ENCODE measurements at places on chromosomes 11 and 22.

GRCh38 chr11:33635161-33635560 is 65.5 kb downstream of the C11orf91 start:
- H3K4me3 ChIP-seq: no peak overlapping the region
- peaks cover 13% of the 10 kb centered on the region for H3K4me1 ChIP-seq
- DNase-seq: no peak
- H3K36me3 ChIP-seq: no peaks in the 10 kb centered on the region
- no peaks in the 10 kb centered on the region for H3K27me3 ChIP-seq

DNA sequence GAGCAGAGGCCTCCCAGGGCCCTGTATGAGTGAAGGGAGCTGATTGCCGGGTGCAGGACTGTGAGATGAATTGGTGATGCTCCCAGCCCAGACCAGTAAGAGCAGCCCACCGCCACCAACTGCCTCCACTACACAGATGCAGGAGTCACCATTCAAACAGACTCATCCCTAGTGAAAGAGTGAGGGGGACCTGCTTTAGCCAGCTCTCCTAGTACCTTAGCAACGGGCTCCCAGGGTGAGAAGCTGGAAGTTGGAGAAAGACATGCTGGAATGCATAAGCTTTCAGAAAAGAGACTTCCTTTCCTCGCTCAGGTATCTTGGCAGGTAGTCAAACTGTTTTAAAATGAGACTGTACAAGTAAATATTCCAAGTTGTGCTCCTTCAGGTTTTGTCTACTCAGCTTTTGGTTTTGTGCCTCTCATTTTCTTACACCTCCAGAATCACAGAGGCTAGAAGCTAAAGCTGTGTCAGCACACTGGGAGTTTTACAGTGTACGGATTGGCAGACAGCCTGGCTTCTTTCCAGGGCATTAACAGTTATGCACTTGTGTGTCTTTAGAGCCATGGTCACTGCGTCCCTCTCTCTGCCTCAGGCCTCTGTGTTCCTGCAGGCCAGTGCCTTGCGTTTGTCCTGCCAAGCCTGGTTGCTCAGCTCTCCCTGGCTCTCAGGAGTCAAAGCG is 146.2 kb downstream of the ATXN10 start:
- H3K27ac ChIP-seq: peak overlapping the region; percentile 31
- no peak for DNase-seq
- H3K4me1 ChIP-seq: peaks cover 9% of the 10 kb centered on the region
- H3K4me3 ChIP-seq: no peak overlapping the region
- H3K36me3 ChIP-seq: peaks cover 8% of the 10 kb centered on the region

- H3K27me3 ChIP-seq: no peaks in the 10 kb centered on the region
- H3K27ac ChIP-seq: peak overlapping the region; percentile 98
- no peaks in the 10 kb centered on the region for H3K36me3 ChIP-seq
- DNase-seq: no peak
- peak overlapping the region; percentile 84 for H3K4me3 ChIP-seq
- H3K4me1 ChIP-seq: peaks cover 85% of the 10 kb centered on the region
Observed at GRCh38 chr11:73312036-73312435, 4.0 kb downstream of the ARHGEF17 start.

DNA sequence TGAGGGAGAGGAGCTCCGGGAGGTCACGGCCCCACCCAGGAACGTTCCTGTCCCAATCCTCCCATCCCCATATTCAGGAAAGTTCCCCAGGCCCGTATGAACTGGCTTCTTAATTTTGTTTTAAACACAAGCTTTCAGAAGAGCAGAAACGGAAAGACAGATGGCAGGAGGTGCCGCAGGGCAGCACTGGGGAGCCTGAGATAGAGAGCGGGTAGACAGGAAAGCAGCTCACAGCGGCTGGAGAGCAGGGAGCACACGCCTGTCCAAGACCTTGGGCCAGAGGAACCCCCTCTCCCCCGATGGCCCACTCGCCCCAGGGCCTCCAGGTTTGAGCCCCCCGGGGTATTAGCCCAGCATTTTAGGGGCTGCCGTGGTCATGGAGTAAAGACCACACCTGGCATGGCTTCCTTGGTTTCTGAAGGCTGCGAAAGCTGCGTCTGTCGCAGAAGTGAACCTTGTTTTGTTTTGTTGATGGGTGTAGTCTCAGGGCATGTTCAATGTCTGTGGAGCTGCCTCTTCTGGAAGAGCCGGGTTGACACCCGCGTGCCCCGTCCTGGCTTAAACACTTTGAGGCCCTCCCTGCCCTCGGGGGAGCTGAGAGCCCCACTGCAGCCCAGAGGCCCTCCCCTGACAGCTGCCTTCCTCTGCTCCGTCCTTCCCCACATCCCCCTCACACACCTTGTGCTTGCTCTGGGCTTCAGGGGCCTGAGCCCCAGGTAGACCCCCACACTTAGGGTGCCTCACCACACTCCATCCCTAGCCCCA is 17.9 kb upstream of the KCNQ1OT1 start:
- H3K4me1 ChIP-seq: peaks cover 18% of the 10 kb centered on the region
- H3K36me3 ChIP-seq: no peaks in the 10 kb centered on the region
- H3K4me3 ChIP-seq: no peak overlapping the region
- no peaks in the 10 kb centered on the region for H3K27me3 ChIP-seq
- no peak overlapping the region for H3K27ac ChIP-seq
- no peak for DNase-seq

- no peaks in the 10 kb centered on the region for H3K4me1 ChIP-seq
- no peak for DNase-seq
- H3K4me3 ChIP-seq: no peak overlapping the region
- H3K27me3 ChIP-seq: no peaks in the 10 kb centered on the region
Observed at GRCh38 chr22:19321757-19322156, 30.2 kb upstream of the CLTCL1 start.

DNA sequence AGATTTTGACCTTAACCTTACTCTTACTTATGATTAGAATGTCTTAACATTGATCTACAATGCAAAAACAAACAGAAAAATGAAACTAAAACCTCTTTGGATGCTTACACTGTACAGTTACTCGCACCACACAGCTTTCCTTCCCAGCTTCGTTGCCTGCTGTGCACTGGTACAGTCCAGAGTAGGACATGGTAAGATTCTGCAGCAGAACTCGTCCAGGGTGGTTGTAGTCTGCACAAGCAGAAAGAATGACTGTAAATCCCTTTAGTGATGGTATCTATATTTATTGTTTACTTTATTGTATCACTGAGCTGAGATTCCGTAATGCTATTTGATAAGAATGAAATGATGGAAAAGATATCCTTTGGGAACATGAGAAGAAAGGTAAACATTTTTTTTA is 21.0 kb upstream of the HSPA8 start:
- peaks cover 7% of the 10 kb centered on the region for H3K4me1 ChIP-seq
- no peaks in the 10 kb centered on the region for H3K27me3 ChIP-seq
- no peak overlapping the region for H3K27ac ChIP-seq

- no peak for DNase-seq
- no peak overlapping the region for H3K27ac ChIP-seq
- H3K36me3 ChIP-seq: no peaks in the 10 kb centered on the region
- H3K4me1 ChIP-seq: no peaks in the 10 kb centered on the region
- no peaks in the 10 kb centered on the region for H3K27me3 ChIP-seq
Observed at GRCh38 chr11:112412383-112412782, 151.7 kb upstream of the PLET1 start.

GRCh38 chr22:20802452-20802851 is 28.5 kb downstream of the SERPIND1 start:
- DNase-seq: no peak
- H3K4me3 ChIP-seq: no peak overlapping the region
- no peaks in the 10 kb centered on the region for H3K27me3 ChIP-seq
- no peaks in the 10 kb centered on the region for H3K4me1 ChIP-seq

DNA sequence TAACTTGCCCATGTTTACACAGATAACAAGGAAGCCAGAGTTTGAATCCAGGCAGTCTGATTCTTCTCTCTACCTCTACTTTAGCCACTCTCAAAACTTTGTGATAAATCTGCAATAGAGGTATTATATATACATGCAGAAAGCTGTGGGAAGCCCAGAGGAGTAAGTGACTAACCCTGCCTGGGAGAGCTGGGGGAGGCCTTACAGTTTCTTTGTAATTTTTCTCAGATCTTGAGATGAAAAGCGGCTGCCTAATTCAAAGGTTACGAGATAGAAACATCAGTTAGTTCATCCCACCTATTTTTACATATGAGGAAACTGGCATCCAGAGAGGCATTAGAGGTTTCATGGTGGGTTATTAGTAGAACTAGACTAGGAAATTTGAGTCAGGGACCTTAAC is 4.9 kb downstream of the STIM1 start:
- DNase-seq: no peak
- H3K27me3 ChIP-seq: no peaks in the 10 kb centered on the region
- no peaks in the 10 kb centered on the region for H3K36me3 ChIP-seq
- H3K27ac ChIP-seq: no peak overlapping the region
- H3K4me1 ChIP-seq: peaks cover 79% of the 10 kb centered on the region
- H3K4me3 ChIP-seq: no peak overlapping the region

DNA sequence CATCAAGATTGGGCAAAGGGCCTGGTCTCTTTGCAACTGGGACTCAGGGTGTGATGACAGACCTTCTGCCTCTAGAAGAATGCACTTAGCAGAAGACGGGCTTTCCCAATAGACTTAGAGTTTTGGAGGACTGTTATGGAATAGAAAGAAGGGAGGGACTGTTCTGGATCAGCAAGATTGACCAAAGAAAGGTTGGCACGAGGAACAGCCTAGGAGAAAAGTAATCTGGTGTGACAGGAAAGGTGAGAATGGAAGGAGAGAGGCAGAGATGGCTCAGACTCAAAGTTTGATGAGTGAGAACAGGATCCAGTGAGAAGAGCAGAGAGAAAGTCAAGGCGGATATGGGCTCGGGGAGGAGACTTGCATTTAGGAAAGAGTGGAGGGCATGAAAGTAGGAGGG is 23.0 kb upstream of the TMEM45B start:
- no peaks in the 10 kb centered on the region for H3K4me1 ChIP-seq
- no peak for DNase-seq
- H3K27ac ChIP-seq: no peak overlapping the region
- H3K27me3 ChIP-seq: no peaks in the 10 kb centered on the region

DNA sequence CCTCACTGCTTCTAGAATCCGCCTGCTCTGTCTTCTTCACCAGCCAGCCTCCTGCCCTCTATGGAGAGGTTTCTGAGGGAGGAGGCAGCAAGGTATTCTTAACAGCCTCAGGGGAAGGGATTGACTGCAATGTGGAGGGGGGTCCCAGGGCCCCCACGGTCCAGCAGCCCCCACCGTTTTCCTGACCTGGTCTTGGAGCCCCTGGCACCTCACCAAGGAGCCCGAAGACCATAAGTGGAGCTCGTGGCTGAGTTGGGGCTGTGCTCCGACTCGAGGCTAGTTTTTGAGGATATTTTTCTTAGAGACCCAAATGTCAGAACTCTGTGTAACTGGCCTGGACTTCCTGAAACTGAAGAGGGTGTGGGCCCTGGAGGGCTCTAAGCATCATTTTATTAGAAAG is 590.0 kb downstream of the BRD1 start:
- no peak overlapping the region for H3K4me3 ChIP-seq
- H3K27ac ChIP-seq: no peak overlapping the region
- H3K4me1 ChIP-seq: no peaks in the 10 kb centered on the region
- DNase-seq: no peak

DNA sequence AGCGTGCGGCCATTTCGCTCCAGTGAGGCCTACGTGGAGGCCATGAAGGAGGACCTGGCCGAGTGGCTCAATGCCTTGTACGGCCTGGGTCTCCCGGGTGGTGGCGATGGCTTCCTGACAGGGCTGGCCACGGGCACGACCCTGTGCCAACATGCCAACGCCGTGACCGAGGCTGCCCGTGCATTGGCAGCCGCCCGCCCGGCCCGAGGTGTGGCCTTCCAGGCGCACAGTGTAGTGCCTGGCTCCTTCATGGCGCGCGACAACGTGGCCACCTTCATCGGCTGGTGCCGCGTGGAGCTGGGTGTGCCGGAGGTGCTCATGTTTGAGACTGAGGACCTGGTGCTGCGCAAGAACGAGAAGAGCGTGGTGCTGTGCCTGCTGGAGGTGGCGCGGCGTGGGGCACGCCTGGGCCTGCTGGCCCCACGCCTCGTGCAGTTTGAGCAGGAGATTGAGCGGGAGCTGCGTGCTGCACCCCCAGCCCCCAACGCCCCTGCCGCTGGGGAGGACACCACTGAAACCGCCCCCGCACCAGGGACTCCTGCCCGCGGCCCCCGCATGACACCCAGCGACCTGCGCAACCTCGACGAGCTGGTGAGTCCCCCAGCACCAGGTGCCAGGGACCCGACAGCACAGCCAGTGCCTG is 1.8 kb downstream of the GAS2L1 start:
- H3K27ac ChIP-seq: peak overlapping the region; percentile 89
- peaks cover 52% of the 10 kb centered on the region for H3K4me1 ChIP-seq
- DNase-seq: no peak
- H3K4me3 ChIP-seq: peak overlapping the region; percentile 89

GRCh38 chr11:115522302-115522701 is 18.1 kb upstream of the CADM1 start:
- no peak overlapping the region for H3K4me3 ChIP-seq
- no peak overlapping the region for H3K27ac ChIP-seq
- no peak for DNase-seq
- no peaks in the 10 kb centered on the region for H3K36me3 ChIP-seq

GRCh38 chr22:39994566-39995392 is at the start of gene FAM83F:
Gene FAM83F (plus strand): TSS chr22:39994954. CDS start chr22:39995043, 89 bp downstream.
- H3K27ac ChIP-seq: peak within 1 kb of the TSS; percentile 85
- H3K4me3 ChIP-seq: peak within 1 kb of the TSS; percentile 51
- DNase-seq: no peak
- H3K4me1 ChIP-seq: peaks cover 32% of the 10 kb centered on the region
- no peaks in the 10 kb centered on the region for H3K27me3 ChIP-seq
- no peaks in the 10 kb centered on the region for H3K36me3 ChIP-seq

GRCh38 chr22:49299821-49300231 is 527.8 kb downstream of the BRD1 start:
- no peaks in the 10 kb centered on the region for H3K27me3 ChIP-seq
- no peak overlapping the region for H3K4me3 ChIP-seq
- no peaks in the 10 kb centered on the region for H3K36me3 ChIP-seq
- DNase-seq: peak; percentile 58

DNA sequence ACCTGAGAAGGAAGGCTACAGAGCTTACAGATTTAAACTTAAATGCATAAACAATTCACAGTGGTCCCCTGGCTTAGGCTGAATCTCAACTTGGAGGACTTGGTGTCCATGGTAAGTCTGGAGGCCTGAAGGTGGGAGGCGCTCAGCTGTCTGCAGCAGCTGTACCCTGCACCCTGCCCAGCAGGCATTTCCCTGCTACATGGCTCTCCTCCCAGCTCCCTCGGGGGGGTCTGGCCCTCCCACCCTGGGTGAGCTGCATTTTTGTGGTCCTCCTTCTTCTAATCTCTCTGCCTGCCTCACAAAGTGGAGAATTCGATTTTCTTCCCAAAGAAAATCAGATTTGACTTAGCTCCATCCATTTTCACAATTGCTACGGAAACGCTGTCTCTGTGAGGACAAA is 273.2 kb downstream of the KIRREL3 start:
- no peak overlapping the region for H3K27ac ChIP-seq
- no peak overlapping the region for H3K4me3 ChIP-seq
- no peaks in the 10 kb centered on the region for H3K27me3 ChIP-seq

DNA sequence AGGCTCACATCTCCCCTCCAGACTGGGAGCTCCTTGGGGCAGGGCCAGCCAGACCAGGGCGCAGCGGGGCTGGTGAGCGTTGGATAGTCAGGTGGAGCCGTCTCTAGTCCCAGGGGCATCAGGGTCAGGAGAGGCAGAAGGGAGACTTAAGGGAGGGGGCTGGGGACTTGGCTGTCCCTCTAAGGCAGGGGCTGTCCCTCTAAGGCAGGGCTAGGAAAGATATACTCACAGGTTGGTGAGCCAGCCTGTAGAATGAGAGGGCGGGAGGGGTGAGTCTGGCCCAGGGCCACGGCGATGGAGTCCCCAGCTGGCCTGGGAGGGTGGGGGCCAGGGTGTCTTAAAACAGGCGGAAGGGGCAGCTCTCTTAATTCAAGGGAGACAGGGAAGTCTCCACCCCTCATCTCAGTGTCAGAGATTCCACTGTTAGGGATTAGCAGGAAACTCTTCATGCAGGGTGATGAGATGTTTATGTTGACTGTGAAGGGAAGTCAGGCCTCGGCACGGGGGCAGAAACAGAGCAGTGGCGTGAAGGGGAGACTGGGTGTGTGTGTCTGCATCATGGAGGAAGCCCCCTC is 11.3 kb downstream of the P2RY2 start:
- H3K27ac ChIP-seq: no peak overlapping the region
- H3K36me3 ChIP-seq: no peaks in the 10 kb centered on the region
- no peaks in the 10 kb centered on the region for H3K27me3 ChIP-seq
- H3K4me3 ChIP-seq: no peak overlapping the region

All from vagina (tissue), 2 donors.